ENCODE measurements at places on chromosomes 3 and 15.

GRCh38 chr3:25557694-25558093 lies 107.0 kb downstream of the TOP2B start:
- DNase-seq, result no peak

GRCh38 chr3:119716998-119717397 lies 14.2 kb downstream of the CFAP91 start:
- no peak for DNase-seq

DNA sequence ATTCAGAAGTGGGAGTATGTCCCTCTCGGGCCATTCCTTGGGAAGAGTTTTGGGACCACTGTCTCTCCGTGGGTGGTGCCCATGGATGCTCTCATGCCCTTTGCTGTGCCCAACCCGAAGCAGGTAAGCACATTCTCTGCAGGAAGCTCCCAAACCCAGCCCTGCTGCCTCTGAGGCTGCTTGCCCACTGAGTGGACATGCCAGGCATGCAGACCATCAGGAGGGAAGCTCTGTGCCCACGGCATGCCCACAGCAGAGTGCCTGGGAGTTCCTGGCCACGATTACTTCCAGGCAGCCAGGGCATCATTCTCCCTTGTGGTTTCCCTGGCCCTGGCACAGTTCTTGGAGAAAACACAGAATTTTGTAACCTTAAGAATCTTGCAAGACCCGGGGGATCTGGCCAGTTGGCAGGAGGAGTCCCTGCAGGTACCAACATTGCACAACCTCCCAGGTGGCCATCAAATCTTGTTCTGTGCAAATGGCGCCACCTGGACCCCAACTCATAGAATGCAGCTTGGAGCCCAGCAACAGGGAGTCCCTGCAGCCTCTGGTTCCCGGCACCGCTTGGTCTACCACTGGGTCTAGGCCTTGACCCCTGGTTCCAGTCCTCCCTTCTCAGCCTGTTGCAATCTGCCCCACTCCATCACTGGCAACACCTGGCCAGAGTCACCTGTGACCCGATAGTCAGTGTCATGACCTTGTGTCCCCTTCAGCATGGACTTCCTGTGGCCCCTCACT lies 20.4 kb downstream of the FAH start:
- no peak for DNase-seq

GRCh38 chr3:55322638-55323037 lies 164.5 kb downstream of the WNT5A start:
- DNase-seq, result no peak

DNA sequence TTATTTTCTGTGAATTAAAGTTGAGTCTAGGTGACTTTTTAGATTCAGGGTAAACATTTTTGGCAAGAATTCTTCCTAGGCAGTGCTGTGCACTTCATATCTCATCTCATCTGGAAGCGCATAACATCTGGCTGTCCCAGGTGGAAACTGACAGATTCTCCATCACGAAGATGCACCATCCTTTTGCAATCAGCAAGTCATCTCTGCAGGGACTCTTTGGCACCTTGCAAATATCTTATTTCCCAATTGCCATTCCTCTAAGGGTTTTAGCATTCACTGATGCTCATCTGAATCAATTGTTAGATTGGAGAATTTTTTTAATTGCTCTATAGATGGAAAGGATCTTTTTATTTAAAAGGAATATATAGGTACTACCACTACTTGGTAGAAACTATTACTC lies 282.7 kb upstream of the ATP10A start:
- no peak for DNase-seq
